ENCODE measurements at places on chromosomes 6 and 20.

- no peak for DNase-seq
Observed at GRCh38 chr6:119483908-119484307, 134.3 kb upstream of the MAN1A1 start.

- no peak for DNase-seq
Observed at GRCh38 chr6:36336779-36337241, at the start of gene BNIP5. TSS of gene BNIP5 (minus strand) at chr6:36336888. CDS start at chr6:36330690, 6,198 bp downstream.

GRCh38 chr6:97456070-97456469 lies 173.1 kb upstream of the MMS22L start:
- DNase-seq: no peak

DNA sequence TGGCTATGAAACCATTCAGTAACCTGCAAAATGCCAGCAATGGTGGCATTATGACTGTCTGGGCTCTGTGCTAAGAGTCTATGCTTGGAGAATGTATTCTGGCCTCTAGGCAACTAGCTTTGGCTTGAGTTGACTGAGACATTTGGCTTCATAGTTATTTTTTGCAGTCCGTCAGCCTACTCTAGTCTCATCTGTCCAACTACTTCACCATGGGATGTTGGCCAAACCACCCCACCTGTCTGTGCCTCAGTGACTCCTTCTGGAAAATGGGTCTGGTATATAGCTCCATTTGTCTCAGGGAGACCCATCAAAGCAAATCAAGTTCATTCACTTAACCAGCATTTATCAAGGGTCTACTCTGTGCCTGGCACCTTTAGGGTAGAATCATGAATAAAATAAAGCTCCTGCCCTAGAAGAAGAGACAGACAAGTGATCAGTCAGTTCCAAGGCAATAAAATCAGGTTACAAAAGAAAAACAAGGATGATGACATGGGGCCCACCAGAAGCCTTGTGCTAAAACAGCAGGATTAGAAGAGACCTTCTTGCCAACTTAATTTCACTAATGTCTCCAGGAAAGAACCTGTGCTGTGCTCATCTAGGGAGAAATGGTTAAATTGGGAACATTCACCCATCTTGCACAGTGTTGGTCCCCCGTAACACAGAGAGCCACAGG lies 102.4 kb upstream of the ARMC2 start:
- DNase-seq: no peak

GRCh38 chr6:111808493-111808892 lies 64.8 kb downstream of the FYN start:
- DNase-seq: no peak

GRCh38 chr20:32585011-32585585 lies at the start of gene NOL4L:
TSS of gene NOL4L (minus strand) at chr20:32585333. CDS start at chr20:32584890, 443 bp downstream.
- DNase-seq: peak; percentile 49

DNA sequence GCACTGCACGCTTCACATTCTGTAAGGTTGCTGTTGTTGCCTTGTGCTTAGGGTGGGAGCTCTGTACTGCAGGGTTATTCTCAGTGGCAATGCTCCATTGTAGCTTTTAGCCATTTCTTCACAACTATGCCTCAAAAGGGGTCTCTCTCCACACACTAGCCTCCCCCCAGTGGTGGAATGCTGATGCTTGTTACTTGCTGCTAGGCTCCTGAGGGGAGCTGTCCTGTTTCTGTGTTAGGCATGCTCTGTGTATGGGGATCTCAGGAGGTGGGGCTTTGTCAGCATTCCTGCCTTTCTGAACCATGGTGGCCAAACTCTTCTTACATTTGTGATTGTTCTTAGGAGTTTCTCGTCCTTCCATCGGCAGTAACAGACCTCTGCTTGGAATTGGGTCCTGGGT lies 18.8 kb downstream of the TMEM170B start:
- DNase-seq: no peak

DNA sequence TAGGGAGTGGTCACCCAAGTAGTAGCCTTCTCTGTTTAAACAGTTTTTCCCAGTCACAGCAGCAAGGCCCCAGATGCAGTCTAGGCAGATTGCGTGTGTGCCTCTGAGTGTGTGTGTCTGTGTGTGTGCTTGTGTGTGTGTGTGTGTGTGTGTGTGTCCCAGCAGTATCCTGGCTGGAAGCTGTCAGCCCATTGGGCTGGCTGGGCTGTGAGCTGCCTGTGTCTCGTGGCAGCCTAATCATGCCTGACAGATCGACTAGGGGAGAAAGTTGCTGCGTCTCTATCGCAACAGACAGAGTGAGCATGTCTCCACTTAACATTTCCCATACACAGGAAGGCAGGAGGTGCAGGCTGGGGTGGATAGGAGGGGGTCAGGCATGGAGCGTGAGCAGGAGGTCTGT lies 42.9 kb upstream of the LRFN2 start:
- no peak for DNase-seq

- no peak for DNase-seq
Observed at GRCh38 chr6:25419879-25420278, 140.7 kb downstream of the CARMIL1 start.

DNA sequence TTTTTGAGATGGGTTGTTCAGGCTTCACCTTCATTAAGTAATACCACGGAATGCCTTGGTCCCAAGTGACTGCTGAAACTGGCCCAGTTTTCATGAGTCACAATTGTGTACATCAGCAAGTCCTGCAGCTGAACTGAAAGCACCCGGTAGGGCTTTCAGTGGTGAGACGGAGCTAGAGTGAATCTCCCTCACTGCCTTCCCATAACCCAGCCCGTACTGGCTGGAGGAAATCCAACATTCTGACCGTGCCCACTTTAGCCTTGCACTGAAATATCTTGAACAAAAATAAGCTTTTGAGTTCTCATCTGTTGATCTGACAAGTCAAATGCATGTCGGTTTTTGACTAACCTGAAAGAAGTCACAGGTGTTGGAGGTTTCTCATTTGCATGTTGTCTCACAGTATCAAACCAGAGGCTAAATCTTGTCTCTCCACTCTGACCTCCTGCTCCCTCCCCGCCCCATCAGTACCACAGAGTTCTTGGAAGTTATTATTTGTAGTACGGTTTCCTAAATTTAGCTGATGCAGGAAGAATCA lies 35.9 kb downstream of the DUSP22 start:
- no peak for DNase-seq

DNA sequence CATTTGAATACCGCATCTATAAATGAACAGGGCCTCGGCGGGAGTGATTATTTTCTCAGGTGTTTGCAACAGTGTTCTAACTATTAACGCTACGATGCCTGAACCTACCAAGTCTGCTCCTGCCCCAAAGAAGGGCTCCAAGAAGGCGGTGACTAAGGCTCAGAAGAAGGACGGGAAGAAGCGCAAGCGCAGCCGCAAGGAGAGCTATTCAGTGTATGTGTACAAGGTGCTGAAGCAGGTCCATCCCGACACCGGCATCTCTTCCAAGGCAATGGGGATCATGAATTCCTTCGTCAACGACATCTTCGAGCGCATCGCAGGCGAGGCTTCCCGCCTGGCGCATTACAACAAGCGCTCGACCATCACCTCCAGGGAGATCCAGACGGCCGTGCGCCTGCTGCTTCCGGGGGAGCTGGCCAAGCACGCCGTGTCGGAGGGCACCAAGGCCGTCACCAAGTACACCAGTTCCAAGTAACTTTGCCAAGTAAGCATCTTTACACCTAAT lies 70.9 kb downstream of the HFE start:
- no peak for DNase-seq

DNA sequence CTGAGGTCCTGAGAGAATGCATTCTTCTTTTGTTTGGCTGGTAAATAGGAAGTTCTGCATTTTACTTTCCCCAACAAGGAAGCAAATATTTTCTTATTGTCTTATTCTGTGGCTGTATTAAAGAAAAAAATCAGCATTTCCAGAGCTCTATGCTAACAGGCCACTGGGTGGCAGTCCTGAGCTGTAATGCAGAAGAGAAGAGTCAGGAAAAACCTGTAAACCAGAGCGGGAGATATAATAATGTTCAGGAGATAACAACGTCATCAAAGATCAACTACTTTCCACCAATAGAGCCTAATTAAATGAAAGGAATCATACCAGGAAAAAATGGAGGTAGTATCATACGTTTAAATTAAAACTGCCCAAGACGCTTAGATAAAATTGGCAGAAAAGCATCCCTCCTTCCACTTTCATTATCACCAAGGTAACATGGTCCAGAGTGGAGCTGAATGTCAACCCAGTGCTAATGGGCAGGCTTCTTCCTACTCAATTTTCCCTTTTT lies 55.6 kb upstream of the CARMIL1 start:
- peak; percentile 82 for DNase-seq

DNA sequence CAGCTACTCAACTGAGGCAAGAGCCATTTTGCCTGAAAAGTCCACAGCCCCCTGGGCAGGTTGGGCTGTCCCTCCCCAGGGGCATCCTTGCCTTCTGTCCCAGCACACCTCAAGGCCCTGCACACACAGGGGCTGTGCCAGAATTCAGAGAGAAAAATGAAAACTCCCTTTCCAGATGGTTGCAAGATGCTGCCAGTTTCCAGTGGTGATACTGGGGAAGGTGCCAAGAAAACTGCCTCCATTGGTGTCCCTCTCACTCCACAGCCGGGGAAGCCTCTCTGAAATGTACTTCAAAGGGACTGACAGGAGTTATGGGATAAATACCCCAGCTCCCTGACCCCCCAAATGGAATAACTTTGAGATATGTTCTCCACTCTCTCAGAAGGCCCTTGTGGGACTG lies 154.2 kb upstream of the MAFB start:
- no peak for DNase-seq

DNA sequence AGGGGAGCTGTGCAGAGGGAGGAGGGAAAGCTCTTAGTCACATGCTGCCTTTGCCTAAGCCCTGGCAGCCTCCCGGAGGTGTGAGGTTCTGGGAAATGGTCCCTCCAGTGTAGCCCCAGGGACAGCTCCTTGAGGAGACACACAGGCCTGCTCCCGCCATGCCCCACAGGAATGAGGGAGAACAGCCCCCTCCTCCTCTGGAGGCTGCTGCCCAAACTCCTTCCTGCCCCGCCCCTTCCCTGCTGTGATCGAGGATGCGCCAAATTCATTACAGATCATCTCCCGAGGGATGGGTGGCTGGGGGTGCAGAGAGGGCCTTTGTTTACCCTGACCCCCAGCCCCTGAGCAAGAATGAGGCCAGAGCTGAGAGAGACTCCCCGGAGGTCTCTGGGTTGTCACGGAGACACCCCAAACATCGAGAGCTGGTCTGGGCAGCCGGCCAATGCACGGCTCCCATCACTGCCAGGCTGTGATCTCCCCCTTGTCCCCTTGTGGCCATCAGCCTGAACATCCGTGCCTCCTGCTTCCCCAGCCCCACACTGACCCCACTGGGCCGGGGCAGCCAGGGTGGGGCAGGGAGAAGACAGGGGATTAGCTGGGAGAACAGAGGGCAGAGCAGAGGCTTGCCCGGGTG lies 8.4 kb downstream of the CYP21A2 start:
- DNase-seq: no peak

DNA sequence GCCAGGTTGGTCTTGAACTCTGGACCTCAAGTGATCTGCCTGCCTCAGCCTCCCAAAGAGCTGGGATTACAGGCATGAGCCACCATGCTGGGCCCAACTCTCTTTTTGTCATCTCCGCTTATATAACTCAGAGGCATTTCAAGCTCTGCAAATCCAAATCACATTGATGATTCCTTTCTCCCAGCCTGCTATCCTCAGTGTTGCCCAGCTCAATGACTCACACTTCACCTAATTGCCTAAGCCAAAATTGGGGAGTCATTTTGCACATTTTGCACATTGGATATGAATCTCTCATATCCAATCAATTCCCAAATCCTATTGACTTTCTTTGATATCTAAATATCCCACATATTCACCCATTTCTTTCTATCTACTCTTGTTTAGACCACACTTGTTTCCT lies 3.9 kb downstream of the UTRN start:
- no peak for DNase-seq

GRCh38 chr20:38945012-38945411 lies 17.1 kb upstream of the DHX35 start:
- DNase-seq: peak; percentile 49

DNA sequence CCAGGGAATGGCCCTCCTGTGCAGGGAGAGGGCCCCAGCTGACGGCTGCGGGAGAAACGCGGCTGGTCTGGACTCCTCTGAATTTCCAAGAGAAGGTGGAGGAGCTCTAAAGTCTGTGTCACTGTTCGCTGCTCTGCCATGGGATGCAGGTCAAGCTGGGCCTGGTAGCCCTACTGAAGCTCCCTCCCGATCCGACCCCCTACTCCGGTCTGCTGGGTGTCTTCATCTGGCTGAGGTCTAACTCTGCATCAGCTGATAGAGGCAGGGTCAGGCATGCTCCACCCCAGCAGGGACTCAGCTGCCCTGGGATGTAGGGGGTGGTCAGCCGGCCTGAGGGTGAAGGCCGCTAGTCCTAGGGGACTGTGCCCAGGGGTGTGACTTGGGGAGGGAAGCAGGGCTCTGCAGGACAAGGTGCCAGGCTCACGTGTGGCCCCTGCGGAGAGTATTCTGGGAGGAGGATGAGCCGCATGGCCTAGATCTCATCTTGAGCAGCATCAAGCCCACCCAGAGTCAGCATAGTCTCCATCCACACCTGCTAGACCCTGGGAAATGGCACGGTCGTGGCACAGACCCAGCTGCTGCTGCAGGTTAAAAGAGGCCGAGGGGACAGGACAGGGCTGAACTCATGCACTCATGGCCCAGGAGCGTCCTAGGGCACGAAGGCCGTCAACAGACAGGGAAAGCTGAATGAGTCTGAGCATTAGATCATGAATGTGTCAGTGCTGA lies 1.4 kb downstream of the CST3 start:
- DNase-seq: no peak

DNA sequence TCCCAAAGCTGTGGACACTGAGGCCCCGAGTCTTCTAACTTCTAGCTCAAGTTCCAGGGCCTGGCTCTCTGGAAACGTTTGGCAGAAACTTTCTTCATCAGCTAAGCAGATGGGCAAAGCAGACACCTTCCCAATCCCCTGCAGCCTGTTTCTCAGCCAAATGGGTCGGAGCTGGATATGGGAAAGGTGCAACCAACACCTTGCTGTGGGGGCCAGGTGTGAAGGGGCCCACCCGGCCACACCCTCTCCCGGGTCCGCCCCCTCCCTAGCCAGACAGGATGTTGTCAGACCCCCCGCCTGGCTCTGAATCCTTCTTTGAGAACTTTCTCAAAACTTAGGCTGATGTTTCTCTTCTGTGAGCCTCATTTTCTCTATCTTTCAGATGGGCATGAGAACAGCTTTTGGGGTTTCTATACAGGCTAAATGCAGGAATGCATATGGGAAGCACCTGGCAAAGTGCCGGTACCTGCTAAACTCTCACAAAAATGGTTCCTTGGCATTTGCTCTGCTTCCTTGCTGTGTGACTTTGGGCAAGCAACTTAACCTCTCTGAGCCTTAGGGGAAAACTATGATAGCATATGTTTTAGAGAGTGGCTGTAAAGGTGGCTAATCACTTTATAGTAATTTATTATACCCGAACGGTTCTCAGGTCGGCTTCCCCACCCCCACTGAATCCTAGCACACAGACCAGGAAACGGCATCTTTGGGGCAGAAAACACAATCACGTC lies 1.8 kb downstream of the SNAI1 start:
- no peak for DNase-seq
